ENCODE measurements at places on chromosomes 1 and 21.

- DNase-seq, result no peak
Measured at GRCh38 chr1:3905266-3905952, 5.3 kb upstream of the C1orf174 start.

DNA sequence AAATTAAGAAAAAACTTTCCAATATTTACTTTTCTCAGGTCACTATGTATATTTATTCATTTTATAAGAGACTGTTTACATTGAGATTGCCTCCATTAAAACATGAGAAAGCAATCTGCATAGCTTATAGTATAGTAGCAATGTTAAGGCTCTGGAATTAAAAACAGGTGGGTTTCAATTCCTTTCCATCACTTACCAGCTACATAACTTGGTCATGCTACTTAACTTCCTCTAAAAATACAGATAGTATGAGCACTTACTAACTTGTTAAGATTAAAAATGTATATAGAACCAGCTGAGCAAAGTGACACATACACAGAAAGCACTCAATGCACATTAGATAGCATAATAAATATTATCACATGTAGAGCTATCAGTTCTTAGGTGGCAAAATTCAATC lies 76.6 kb downstream of the LYST start:
- DNase-seq, result no peak

GRCh38 chr1:195709821-195710220 lies 898.4 kb downstream of the KCNT2 start:
- no peak for DNase-seq

DNA sequence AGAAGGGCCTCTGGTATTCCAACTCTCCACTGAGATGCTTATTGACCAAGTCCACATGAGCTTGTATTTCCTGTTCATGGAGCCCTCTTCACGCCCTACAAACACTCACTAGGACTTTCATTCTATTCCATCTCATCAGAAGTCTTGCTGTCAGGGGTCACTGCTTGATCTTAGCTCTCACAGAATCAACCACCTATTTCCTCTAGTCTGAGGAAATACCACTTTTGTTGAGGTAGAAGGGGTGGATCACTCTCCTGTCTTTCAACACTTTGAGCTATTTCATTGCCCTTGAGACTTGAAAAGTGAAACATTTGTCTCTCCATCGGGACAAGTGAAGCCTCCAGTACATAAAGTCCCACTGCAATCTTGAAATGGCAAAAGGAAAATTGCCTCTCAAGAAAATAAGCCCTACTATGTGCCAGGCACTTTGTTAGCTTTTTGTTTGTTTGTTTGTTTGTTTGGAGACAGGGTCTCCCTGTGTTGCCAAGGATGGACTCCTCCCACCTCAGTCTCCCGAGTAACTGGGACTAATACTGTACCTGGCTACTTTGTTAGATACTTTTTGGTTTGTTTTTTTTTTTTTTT lies 19.8 kb upstream of the FAM110D start:
- DNase-seq, result no peak

DNA sequence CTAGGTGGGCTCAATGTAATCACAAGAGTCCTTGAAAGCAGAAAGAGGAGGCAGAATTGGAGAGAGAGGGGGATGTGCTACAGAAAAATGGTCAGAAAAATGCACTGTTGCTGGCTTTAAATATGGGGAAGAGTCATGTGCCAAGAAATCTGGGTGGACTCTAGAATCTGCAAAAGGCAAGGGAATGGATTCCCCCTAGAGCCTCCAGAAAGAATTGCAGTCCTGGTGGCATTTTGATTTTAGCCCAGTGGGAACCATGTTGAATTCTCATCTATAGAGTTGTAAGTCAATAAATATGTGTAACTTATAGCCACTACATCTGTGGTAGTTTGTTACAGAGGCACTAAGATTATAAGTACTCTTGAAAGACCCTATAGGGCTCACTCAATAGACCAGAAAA lies 210.3 kb downstream of the ASTN1 start:
- no peak for DNase-seq

DNA sequence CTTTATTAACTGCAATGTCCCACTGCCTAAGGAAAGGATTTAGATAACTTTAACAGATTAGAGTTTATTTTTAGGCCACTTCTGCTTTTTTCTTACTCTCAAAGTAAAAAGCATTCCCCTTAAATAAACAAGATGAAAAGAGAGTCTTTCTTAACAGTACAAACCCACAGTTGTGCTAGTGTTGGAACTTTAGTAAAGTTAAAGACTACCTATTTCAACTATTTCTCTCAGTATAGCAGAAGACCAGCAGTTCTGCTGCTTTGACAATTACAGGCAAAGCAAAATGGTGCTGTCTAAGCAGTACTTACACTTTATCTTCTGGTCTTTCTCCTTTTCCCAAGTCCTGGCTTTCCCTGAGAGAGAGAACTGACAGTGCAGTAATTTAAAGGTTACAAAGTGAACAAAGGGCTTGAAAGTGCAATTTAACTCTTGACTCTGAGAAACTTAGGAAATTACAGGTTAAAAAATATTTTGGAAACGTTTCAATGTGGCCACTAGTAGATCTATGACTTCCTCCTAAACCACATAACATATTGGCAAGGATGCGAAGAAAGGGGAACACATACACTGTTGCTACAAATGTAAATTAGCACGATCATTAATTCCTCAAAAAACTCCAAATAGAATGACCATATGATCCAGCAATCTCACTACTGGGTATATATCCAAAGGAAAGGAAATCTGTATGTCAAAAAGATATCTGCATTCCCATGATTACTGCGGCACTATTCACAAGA lies 135.4 kb upstream of the POGK start:
- DNase-seq, result no peak

DNA sequence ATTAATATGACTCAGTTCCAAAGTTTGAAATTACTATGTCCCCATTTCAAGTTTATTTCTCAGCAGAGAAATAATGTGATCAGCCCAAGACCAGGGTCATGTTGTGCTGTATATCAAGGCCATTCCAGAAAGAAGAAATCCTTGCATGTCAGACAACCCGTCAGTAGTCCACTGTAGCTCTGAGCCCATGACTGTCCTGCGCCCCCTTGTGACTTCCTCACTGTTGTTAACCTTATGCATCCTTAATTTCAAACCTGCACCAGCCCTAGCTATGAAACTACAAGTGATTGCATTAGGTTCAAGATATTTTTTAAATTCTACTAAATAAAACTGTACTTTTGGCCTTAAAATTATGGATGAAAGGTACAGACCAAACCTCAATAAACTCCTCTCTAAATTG lies 133.0 kb downstream of the LRRC7 start:
- DNase-seq, result no peak

DNA sequence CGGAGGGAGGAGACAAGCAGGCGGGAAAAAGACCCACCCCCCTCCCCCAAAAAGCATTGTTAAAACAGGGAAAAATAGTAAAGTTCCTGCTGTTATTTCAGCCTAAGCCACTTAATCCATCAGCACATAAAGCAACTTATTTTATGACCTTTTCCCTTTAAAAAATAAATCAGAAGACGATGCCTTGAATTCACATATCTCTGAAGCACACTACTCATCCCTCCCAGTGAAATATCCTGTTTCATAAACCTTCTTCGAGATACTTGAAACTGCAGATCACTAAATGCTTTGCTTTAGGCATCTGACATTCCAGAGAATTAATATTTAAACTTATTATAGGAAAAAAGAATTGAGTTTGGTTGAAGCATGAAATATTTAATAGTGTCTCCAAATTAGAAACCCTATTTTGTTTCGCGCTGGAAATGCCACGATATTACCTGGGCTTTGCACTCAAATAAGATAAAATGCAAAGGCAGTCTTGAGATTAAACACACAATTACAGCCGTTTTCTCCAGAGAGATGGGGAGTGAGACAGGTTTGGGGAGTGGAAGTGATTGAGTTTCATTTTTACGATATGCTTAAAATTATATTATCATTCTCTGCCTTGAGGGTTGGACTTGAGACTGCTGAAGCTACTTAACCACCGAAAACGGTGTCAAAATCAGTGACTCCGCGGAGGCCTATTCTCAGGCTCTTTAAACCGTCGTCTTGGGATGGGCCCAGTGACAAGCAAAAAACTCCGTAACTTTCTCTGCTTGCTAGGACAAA lies 9.3 kb downstream of the GLIS1 start:
- no peak for DNase-seq

- no peak for DNase-seq
Measured at GRCh38 chr1:6794164-6794563, 8.9 kb downstream of the CAMTA1 start.

- DNase-seq, result no peak
Measured at GRCh38 chr1:224852901-224853568, 76.4 kb upstream of the DNAH14 start.

GRCh38 chr1:57122031-57122430 lies 156.2 kb upstream of the C8B start:
- no peak for DNase-seq

DNA sequence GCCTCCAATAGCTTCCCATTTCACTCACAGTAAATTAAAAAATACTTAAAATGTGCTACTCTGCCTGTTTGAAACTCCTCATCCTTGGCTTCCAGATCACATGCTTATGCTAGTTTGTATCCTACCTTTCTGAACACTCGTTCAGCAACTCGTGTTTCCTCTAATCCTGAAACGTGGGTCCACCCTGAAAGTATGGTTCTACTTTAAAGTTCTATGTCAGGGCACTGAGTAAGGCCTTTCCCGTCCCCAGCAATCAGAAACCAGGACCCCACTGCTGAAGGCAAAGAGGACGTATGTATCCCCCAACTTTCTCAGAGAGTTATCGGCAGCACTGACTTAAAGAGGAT lies 419 bp upstream of the TSEN15 start:
- no peak for DNase-seq

DNA sequence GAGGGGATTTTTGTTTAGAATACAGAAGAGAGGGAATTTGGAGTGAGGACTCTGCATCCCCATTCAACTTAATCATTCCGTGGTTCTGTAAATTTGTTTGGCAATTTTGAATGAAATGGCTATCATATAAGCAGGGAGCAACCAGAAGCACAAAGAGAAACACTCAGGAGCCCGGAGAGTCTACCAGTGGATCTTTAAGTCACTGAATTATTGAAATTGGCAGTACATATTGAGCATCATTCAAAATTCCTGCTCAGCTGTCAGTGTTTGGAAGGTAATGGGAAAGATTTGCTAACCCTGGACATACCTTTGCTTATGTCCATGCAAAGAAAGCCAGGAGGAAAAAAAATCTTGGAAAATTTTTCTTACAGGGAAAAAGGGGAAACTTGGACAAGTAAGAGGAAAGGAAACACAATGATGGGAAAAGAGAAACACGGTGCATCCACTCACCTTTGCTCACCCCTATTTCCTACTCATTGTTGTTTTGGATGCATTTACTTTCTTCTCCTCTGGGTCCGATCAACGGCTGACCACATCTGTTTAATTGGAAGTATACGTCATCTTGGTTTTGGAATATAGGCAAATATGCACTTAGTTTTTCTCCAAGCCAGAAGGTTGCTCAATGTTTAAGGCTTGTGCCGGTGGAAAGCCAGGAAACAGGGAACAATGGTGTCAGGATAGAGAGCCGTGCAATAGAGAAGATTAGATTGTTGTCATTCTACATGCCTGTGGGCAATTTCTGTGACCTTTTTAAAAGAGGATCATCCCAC lies 243.0 kb upstream of the LYPLAL1 start:
- no peak for DNase-seq

DNA sequence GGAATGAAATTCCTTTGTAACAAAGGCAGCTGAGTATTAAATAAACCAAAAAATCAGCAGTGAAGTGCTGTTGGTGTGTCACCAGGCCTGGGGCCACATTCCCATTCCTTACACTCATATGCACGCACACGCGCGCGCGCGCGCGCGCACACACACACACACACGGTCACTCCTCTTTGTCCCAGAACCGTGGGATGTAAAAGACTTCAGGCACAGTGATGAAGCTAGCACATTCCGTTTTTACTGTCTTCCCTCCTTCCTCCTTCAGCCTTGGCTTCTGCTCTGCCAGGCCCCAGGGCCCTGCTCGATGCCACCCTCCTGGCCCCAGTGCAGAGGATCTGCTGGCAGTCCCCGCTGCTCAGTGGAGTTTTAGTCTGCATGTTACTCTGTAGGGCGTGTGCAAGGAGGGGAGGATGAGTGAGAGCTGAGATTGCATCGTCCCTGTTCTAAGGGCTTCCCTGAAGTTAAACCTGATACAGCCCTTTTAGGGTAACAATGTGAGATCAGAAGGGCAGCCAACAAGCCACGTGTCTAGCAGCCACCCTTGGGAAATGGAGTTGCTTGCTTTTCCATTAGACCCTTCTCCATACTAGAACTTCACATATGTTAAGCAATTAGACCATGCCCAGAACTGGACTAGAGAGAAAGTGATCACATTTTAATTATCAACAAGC lies 71.7 kb upstream of the WDR26 start:
- no peak for DNase-seq

DNA sequence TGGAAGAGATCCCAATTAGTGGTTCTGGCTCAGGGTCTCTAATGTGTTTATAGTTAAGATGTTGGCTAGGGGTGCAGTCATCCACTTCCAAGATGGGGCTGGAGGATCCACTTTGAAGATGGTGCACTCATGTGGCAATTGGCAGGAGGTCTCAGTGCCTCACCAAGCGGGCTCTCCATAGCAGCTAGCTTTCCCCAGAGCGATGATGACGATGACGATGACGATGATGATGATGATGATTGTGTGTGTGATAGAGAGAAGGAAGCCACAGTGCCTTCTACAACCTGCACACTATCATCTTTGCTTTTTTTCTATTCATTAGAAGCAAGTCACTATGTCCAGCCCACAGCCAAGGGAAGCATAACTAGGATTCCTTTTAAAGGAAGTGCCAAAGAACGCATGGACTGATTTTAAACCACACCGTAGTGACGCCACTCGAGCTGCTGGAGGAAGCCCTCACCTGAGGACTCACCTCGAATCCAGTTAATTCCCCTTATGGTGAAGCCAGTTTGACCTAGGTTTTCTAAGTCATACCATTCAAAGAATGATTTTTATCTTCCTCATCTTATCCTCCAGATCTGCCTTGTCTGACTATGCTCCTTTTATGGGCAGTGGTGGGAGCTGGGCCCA lies 49.4 kb downstream of the SRRM1 start:
- DNase-seq, result no peak

GRCh38 chr1:235946571-235946981 lies 79.9 kb upstream of the LYST start:
- no peak for DNase-seq

- no peak for DNase-seq
Measured at GRCh38 chr1:112504001-112504660, 4.6 kb upstream of the WNT2B start.

DNA sequence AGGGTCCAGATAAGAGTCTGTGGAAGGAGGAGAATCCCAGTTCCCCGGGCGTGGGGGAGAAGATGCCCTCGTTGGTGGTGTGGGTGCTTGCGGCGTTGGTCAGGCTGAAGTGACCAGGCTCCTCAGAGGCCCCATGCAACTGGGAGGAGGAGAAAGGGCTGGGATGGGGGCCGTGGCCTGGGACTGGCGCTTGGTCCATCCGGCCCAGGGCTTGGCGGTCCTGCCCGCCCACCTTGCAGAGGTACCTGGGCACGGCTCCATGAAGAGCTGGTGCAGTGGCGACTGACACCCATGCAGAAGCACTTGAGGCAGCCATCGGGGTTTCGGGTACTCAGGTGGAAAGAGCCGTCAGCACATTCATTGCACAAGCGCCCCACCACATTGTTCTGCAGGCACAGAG lies 60.8 kb downstream of the HSPG2 start:
- no peak for DNase-seq

GRCh38 chr1:49864581-49864980 lies 159.2 kb downstream of the AGBL4 start:
- DNase-seq, result no peak

- DNase-seq, result peak; percentile 16
Measured at GRCh38 chr1:84724128-84724860, 34.0 kb upstream of the SSX2IP start.

GRCh38 chr1:217494767-217495166 lies 136.1 kb downstream of the GPATCH2 start:
- DNase-seq, result no peak

GRCh38 chr1:25744140-25744581 lies 55.8 kb upstream of the SELENON start:
- no peak for DNase-seq

All from stimulated activated CD8-positive, alpha-beta memory T cell treated with anti-CD3 and anti-CD28 coated beads, Interleukin-4, amount 100 ng/mL, for 4 hours (primary cell).